Foreskin keratinocyte (primary cell): ENCODE measurements at places on chromosomes 7 and 10. TPM values are rescaled to one million over a fixed set of nuclear protein-coding genes. Genes with fewer than 3 reads are reported as not detected.

RBP4 gene
- not detected in 2 replicates for total RNA-seq

- peak; percentile 69 for DNase-seq
Measured at GRCh38 chr7:44259547-44260457, 59.0 kb downstream of the YKT6 start.

LRRC61 gene
- 8.6 and 9.9 TPM in 2 replicates for total RNA-seq

GRCh38 chr10:23604613-23605012 is 165.7 kb downstream of the OTUD1 start:
- peak; percentile 1 for DNase-seq

DNA sequence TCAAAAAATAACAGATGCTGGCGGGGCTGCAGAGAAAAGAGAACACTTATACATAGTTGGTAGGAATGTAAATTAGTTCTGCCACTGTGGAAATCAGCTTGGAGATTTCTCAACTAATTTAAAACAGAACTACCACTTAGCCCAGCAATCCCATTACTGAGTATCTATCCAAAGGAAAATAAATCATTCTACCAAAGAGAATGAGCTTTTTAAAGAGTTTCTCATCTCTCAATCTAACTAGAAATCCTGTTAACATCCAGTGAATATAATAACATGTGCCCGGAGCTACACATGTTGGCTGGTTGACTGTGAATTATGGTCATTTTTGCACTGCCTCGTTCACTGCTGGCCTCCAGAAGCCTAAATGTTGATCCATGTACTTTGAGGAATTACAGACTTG is 39.3 kb downstream of the BET1 start:
- no peak for DNase-seq

DNA sequence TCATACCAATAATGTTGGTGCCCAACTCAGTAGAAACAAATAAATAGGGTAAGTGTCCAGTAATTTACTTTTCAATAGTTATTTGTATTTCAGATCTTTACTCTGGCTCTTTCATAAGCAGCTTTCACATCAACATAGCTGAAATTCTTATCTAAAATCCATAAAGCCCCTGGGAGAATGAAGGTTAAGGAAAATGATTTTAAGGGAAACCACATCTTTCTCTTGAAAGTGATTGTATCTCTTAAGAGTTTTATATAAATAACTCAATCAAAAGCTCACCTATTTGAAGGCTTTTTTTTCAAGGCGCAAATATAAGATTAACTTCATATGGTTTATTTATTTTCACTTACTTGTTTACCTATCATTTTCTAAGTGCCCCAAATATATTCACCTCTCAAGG is 324.4 kb downstream of the HGF start:
- no peak for DNase-seq

- DNase-seq = no peak
Measured at GRCh38 chr7:16528520-16528919, 1.9 kb downstream of the LRRC72 start.

PANK1 gene
- 6.1 and 8.4 TPM in 2 replicates for total RNA-seq

ANKRD26 gene
- 7.9 and 8.3 TPM in 2 replicates for total RNA-seq

DNA sequence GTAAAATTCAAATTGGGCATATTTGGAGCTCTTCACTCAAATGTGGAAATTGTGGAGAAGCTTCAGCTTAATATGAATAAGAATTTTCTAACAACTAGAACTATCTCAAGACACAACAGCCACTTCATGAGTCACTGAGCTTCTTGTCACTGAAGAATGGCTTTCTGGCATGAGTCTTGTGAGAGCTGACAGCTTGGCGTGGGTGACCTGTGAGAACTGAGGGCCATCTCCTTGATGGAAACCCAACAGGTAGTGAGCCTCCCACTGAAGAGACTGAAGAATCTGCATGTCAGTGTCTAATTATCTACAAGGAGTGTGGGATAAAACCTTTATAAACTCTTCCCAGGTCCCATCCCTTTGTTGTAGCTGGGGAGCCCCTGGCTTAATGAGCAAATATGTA is 66.0 kb downstream of the CLEC2L start:
- no peak for DNase-seq

VENTX gene
- not detected in 2 replicates for total RNA-seq

ADIRF gene
- total RNA-seq = 84.3 and 107 TPM in 2 replicates

GRCh38 chr10:12103802-12104201 is 25.7 kb upstream of the SEC61A2 start:
- DNase-seq = no peak

GRCh38 chr7:52897288-52897687 is 138.1 kb upstream of the POM121L12 start:
- no peak for DNase-seq

- DNase-seq = no peak
Measured at GRCh38 chr7:130888468-130888867, 154.5 kb upstream of the KLF14 start.

DNA sequence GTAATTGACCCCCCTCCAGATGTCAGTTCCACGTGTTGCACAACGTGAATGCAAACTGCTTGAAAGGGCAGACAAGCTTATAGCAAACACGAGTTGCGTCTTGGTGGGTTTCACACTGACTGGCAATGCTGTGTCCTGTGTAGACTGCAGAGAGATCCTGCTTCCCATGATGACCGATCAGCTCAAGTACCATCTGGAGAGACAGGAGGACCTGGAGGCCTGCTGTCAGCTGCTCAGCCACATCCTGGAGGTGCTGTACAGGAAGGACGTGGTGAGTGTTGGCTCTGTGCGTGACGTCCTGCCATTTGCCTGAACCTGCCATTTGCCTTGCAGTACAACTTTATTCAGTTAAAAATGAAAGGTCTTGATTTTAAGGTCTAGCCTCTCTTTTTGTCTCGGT is 71.1 kb downstream of the INSYN2A start:
- DNase-seq = no peak

GRCh38 chr10:68861253-68861652 is 33.9 kb downstream of the STOX1 start:
- peak; percentile 24 for DNase-seq

GSAP gene
- 3.9 and 4.2 TPM in 2 replicates for total RNA-seq

- no peak for DNase-seq
Measured at GRCh38 chr7:24734306-24734705, 23.0 kb downstream of the GSDME start.

GRCh38 chr7:6432781-6433180 is 15.0 kb downstream of the DAGLB start:
- DNase-seq = no peak

DNA sequence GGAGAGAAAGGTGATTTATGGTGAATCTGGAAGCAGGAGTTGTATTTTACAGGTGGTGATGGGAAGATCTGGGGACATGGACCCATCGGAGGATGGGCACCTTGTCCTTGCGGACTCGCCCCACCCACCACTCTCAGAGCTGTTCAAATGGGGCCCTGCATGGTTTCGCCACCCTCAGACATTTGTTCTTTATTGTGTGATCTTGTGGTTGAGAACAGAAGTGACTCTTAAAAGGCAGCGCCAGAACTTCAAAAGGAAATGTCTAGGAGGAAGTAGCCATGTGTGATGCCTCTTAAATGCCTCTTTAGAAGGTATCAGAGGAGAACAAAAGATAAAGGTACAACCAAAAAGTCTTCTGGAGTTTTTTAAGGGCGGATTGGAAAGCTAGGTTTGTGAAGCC is 205.7 kb downstream of the KIAA1217 start:
- DNase-seq = no peak

AFAP1L2 gene
- 53.8 and 58.4 TPM in 2 replicates for total RNA-seq

GRCh38 chr10:7625009-7625408 is 41.8 kb downstream of the ITIH5 start:
- DNase-seq = no peak

CYCS gene
- 197 and 213 TPM in 2 replicates for total RNA-seq

DNA sequence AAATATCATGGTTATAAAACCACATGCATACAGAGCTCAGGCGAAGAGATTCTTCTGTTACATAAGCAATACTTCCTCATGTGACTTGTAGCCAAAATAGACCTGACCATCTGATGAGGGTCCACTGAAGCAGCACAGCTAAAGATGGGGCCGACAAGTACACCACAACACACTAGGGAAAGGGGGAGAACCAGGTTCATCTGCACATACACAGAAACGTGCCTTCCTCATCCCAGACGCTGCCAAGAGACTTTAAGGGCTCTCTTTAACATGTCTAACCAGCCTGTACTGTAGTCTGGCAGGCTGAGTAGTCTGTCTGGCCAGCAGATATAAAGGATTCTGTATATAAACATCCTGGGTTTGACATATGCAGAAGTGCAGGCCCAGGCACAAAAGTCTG is 30.3 kb downstream of the ERCC6 start:
- DNase-seq = no peak

GRCh38 chr10:70603449-70603801 is 884 bp upstream of the PRF1 start:
- no peak for DNase-seq

DNA sequence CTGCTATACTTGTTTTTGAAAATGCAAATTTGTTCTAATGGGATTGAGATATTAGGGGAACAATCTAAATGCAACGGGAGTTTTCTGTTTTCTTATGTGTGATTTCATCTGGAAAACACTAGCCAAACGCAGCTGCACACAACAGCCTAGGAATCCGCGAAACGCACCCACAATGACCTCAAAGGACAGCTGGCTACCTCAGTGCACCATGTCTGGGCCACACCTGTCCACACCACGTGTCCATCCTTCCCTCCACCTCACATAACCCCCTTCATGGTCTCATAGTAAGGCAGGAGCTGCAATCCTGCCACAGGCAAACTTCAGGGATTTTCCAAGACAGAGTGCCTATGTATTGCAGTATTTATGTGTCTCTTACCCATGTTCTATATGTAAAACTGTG is 382.5 kb upstream of the PRKCQ start:
- DNase-seq = no peak

GRCh38 chr7:25263337-25263736 is 35.1 kb upstream of the NPVF start:
- no peak for DNase-seq

VPS37D gene
- 1.4 and 2.1 TPM in 2 replicates for total RNA-seq

- DNase-seq = peak; percentile 25
Measured at GRCh38 chr7:24788961-24789576, 31.8 kb upstream of the GSDME start.

GRCh38 chr7:26011039-26011696 is 140.8 kb upstream of the NFE2L3 start:
- DNase-seq = no peak

DNA sequence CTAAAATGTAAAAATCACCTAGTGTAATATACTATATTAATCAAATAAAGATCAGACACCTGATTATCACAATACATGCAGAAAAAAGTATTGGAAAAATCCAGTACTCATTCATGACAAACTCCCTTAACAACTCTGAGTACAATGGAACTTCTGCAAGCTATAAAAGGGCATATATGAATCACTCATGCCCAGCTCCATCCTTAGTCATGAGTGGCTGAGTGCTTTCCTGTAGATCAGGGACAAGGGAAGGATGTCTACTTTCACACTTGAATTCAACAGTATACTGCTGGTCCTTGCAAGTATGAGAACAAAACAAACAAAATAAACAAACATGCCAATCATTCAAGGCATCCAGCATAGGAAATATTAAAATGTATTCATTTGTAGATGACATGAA is 116.5 kb downstream of the ADARB2 start:
- DNase-seq = peak; percentile 46
